ENCODE measurements at places on chromosomes 1 and 21. TPM values are rescaled to one million over a fixed set of nuclear protein-coding genes. Genes with fewer than 3 reads are reported as not detected.

Gene CTNNBIP1
- total RNA-seq, result 32.9 TPM

GRCh38 chr1:153232553-153232952, 15.2 kb downstream of the PRR9 start:
- no peak for DNase-seq

GRCh38 chr1:152777510-152778137, 2.7 kb downstream of the LCE1F start:
- DNase-seq, result no peak

DNA sequence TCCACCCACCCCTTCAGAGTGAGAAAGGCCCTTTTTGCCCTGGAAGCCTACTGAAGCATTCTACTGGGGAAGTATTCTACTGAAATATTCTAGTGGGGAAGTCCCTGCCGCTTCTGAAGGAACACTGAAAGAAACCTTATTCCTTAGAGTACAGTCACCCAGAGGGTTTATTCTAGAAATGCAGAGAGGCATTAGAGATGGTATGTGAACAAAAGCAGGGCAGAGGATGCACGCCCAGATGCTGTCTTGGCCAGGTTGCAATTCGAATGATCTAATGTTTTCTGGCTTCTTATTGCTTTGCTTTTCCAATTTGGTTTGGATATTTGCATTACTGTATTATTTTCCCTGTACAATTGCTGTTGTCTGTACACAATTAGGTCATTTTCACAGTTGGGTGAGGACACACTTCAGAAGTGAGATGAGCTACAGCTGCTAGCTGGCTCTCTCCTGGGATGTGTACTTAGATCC, 37.1 kb downstream of the CCN1 start:
- no peak for DNase-seq
